ENCODE measurements at places on chromosomes 5 and 9. TPM values are rescaled to one million over a fixed set of nuclear protein-coding genes. Genes with fewer than 3 reads are reported as not detected.
A peak's percentile ranks its signal among the peaks of the same experiment; 100 is the strongest.

- H3K36me3 ChIP-seq = peaks cover 8% of the 10 kb centered on the region
- peak overlapping the region; percentile 62 for H3K27ac ChIP-seq
- DNase-seq = no peak
- peaks cover 20% of the 10 kb centered on the region for H3K4me1 ChIP-seq
- H3K4me3 ChIP-seq = peak overlapping the region; percentile 59
- no peaks in the 10 kb centered on the region for H3K27me3 ChIP-seq
These were observed 666 bp upstream of the TLR4 start for GRCh38 chr9:117703537-117703936.

DNA sequence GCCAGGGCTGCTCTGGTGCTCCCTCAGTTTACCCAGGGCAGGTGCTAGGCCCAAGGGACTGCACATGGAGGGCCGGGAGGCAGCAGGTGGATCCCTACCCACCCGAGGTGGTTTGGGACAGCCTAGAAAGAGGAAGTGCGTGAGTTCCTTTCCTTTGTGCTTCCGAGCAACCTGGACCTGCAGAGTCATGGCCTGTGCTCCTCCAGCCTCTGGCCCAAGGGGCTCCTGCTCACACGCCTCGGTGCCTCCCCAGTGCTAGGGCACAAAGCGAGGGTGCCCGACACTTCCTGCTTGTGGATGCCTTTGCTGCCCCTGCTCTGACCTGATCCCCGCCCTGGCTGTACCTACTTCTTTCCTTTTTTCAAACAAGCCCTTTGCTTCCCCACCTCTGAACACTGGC lies 79.3 kb downstream of the RXRA start:
- no peaks in the 10 kb centered on the region for H3K27me3 ChIP-seq
- peaks cover 2% of the 10 kb centered on the region for H3K36me3 ChIP-seq
- no peak overlapping the region for H3K4me3 ChIP-seq
- peak; percentile 59 for DNase-seq
- peaks cover 71% of the 10 kb centered on the region for H3K4me1 ChIP-seq

DNA sequence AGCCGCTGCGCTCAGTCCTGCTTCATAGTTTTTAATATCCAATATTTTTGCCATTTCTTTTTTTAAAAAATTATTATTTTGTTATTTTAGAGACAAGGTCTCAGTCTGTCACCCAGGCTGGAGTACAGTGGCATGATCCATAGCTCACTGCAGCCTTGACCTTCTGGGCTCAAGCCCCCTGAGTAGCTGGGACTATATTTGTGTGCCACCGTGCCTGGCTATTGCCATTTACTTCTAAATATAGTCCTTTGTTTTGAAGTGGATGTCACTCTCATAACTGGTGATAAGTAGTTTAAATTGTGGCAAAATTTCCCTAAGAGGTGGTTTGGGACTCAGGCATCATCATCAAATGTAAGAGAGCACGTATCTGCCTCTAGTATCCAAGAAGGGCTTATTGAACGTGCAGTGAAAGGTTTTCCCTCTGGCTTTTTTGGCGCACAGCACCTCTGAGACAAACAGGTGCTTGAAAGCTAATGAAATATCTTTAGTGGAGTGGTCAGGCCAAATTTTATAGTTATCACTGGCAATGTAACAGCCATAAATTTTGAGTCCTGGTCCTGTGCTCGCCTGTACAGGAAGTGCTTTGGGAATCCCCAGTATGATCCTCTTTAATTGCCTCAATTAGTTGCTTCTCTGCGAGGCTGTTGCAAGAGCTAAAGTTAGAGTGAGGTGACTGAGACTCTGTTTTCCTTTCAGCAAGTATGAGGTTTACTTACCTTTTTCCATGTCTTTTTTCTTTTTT lies 14.8 kb downstream of the STXBP1 start:
- DNase-seq = no peak
- H3K27me3 ChIP-seq = no peaks in the 10 kb centered on the region
- H3K4me1 ChIP-seq = peaks cover 55% of the 10 kb centered on the region
- H3K36me3 ChIP-seq = no peaks in the 10 kb centered on the region

The PCDHGA10 gene
- 4.8 TPM for total RNA-seq

The TPPP gene
- 12.5 TPM for total RNA-seq

DNA sequence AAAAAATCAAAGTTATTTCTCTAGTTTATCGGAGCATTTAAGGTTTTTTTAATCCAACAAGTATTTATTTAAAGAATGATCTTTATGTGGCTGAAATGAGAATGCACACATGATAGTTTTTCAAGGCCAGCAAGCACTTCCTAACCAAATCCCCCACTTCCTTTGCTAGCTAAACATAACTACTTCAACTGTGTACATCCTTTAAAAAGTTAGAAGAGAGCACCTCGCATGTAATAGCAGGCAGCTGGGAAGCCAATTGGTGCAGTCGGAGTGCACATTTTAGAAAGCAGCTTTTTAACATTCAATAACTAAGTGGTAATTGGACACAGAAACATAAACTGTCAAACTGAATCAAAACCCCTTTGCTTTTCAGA lies 245.7 kb downstream of the BNC2 start:
- DNase-seq = no peak
- peaks cover 32% of the 10 kb centered on the region for H3K4me1 ChIP-seq
- H3K27me3 ChIP-seq = no peaks in the 10 kb centered on the region
- H3K4me3 ChIP-seq = no peak overlapping the region
- no peaks in the 10 kb centered on the region for H3K36me3 ChIP-seq

DNA sequence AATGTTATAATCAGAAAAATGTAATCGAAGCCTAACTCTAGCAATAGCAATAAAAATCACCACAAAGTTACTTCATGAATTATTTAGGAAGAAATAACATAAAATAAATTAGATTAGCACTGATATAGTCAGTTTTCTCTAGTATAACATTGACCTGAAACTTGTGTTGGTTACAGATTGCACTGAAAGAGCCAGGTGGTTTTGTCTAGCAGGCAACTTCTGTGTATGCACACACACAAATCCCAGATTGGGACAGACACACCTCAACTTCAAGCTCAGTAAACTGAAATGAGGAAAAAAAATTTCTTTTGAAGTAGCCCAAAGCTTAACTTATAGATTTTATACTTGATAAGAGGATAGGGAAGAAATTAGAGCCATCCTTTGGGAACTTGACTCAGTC lies 129.3 kb downstream of the EFNA5 start:
- no peak for DNase-seq
- H3K27me3 ChIP-seq = no peaks in the 10 kb centered on the region
- peak overlapping the region; percentile 47 for H3K27ac ChIP-seq
- no peaks in the 10 kb centered on the region for H3K4me1 ChIP-seq
- no peaks in the 10 kb centered on the region for H3K36me3 ChIP-seq

The PALM2AKAP2 gene
- 38.7 TPM for total RNA-seq

The OTP gene
- total RNA-seq = not detected

Data from heart left ventricle (tissue), 16 donors.